ENCODE measurements at places on chromosomes 3 and 15.

- DNase-seq, result no peak
These were observed 29.9 kb upstream of the GPD1L start for GRCh38 chr3:32076566-32076965.

GRCh38 chr3:110397115-110397514 is 674.5 kb upstream of the NECTIN3 start:
- DNase-seq, result no peak

DNA sequence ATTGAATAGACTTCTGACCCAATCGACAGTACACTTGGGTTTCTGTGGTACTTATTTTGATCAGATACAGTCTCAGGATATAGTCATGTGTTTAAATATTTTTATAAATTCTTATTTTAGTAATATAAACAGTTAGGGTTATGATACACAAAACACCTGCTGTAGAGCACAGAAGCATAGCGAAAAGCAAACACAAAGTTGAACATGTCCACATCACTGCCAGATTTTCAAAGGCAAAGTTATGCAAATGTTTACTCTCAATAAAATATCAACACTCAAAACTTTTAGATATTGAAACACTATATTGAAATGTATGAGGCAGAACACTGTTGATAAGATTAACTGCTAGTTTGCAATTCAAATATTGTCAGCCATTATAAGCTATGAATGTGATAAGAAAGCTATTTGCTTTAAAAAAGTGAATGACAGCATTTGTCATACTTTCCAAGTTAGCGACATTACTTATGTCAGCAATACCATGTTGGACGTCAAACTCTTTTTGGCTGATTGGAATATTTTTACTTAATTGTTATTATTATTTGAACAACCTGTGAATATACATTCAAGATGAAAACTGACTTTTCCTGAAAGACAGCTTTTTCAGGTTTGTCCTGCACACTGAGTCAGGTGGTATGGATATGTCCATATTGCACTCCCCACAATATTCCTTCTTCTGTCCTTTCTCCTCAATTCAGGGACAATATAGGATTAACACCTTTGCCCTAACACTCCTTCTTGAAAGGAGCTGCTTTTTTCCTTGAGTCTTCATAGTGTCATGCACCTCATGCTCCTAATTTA is 367.1 kb downstream of the EPHA3 start:
- no peak for DNase-seq

GRCh38 chr3:182179631-182180030 is 467.9 kb downstream of the SOX2 start:
- no peak for DNase-seq

DNA sequence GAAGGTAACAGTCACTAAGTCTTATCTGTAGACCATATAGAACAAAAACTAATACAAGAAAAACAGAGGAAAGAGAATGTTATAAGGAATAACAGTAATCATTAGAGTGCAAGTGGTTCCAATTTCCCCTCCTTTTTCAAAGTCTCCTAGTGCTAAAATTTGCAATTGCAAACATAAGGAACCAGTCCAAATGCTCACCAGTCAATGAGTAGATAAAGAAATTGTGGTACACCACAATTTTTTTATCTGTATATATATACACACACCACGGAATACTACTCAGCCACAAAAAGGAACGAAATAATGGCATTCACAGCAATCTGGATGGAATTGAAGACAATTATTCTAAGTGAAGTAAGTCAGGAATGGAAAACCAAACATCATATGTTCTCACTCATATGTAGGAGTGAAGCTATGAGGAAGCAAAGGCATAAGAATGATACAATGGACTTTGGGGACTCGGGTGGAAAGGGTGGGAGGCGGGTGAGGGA is 38.9 kb upstream of the RSL24D1 start:
- no peak for DNase-seq

DNA sequence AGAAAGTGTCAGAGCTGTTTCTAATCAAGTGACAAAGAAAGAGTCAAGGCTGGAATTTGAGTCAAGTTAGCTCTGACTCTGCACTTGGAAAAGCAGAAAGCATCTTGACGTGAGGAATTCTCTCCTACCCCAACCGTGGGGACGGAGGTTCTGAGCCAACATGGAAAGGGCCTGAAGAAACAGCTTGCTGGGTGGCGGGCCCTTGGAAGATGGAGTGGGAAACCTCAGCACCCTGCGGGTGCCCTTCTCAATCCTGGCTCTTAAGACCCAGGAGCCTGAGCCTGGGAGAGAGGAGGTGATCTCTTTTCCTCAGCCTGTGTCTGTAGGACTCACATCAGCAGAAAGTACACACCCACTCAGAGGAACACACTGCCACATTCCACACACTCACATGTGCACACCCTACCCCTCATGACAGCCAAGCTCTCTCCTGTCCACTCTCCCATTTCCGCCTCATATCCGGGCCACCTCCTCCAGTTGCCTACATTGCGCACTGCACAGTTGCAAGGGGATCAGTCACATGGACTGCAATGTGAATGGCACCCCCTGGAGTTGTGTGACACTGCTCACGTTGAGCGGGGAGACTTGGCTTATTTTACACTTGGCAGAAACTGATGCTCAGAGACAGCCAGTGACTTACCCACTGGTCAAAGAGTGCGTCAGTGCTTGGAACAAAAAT is 101.5 kb upstream of the SLC6A6 start:
- no peak for DNase-seq
